ENCODE measurements at places on chromosomes 6 and 20.

DNA sequence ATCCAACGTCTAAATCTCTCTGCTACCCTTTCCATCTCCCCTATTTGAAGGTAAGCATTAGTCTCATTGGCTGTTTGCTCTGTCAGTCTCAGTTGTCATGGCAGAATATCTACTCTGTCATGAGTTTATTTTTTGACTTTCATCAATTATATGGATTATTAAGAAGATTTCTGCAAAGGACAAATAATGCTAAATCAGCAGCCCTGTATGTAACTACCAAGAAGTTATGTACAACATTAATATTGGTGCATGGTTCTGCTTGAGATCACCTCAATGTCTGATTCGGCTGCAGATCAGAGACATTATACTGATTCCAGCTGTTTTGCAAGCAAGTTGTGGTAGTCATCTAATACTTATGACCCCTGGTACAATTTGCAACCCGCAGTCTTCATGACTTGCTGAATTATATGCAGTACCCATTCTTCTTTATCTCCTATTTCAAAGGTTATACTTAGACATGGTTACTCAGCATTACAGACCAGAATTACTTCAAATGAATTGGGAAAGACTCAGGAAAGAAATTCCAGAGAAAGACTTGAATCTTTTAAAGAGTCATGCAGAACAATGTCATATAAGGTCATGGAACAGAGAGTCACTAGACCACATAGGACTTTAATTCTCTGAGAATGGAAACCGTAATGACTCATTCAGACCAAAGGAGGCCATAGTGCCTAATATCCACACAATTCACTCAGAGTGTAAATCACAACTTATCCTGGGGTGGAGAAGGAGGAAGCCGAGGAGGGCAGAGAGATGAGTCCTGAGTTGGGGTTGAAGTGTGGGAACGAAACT, 201.4 kb downstream of the IBTK start:
- DNase-seq, result no peak

GRCh38 chr6:124772733-124773319, 189.4 kb upstream of the RNF217 start:
- DNase-seq, result no peak

DNA sequence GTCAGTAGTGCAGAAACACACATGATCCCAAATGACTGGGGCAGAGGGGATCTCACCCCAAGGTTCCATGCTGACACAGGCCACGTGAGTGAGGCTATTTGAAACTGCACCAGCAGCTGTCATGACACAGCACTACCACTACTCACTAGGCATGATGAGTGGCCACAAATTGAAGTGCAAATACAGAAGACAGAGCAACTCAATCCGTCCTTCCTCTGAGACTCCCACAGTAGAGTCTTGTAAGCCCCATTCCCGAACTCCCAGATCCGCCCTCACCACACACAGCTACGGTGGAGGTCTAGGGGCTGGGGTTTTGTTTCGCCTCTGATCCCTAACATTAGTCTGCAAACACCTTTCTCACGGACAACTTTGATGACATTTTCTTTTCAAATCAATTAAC, 113.3 kb upstream of the NUP153 start:
- DNase-seq, result no peak

DNA sequence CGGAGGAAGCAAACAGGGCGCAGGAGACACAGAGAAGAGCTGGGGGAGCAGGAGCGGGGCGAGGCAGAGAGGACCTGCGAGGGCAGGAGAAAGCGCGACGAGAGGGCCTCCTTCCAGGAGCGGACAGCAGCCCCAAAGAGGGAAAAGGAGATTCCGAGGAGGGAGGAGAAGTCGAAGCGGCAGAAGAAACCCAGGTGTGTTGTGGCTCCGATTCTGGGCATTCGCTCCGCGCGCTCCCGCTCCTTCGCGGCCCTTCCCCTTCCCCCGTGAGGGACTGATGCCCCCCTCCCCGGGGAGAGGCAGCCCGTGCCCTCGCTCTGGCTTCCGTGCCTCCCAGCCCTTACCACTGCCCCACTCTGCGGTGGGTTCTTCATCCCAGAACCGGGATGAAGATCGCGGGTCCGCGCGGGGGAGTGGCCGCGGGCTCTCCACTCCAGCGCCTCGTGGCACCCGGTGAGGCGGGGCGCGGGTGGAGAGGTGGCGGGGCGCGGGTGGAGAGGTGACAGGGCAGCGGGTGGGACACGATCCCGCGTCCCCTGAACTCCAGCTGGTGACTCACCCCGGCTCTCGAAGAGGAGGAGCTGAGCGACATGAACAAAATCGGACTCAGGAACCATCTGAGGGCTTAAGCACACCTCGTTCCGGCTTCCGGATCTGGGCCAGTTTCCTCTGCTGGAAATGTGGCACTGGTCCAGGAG, 22.4 kb downstream of the TMC2 start:
- no peak for DNase-seq

GRCh38 chr6:114605656-114606055, 262.8 kb upstream of the HS3ST5 start:
- no peak for DNase-seq

DNA sequence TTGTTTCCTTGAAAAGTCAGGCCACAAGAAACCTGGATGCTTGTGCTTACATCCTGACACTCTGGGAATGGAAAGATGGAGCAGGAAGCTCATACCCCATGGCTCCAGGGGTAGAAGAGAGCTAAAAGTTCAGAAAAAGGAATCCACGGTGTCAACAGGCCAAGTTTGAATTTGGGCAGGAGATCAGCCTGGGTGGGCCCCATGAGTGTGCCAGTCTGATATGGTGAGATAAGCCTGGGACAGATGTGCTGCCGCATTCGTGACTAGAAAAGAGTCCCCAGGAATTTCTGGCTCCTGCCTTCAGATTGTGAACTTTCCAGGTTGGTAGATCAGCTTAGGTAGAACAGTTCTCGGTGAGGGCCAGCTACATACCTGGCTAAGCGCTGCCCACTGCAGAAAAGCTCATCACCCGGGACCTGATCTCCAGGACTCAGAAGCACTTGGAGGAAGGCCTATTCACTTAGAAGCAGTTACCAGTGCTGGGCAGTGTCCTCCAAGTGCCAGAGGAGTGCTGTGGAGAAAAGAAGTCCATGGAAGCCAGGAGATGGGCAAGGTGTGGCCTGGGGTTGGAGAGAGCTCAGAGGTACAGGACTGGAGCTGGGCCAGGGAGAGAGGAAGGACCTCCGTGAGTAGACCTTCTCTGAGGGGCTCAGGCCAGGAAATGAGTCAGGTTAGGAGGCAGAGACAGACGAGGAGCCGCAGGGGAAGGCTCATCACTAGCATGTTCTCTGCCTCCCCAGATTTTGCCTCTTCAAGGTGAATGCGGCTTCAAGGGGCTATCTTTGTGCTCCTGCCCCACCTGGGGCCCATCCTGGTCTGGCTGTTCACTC, at the start of gene TSPO2:
TSPO2 (plus strand) TSS at position 242 of the 830 bp plus-strand sequence; CDS start at position 761, 519 bp downstream.
- no peak for DNase-seq

GRCh38 chr6:157634546-157634945, 188.5 kb upstream of the SNX9 start:
- no peak for DNase-seq

- no peak for DNase-seq
Observed at GRCh38 chr6:170437719-170438401, 115.2 kb downstream of the PSMB1 start.

GRCh38 chr20:19025430-19026120, 186.9 kb upstream of the SLC24A3 start:
- DNase-seq, result no peak

GRCh38 chr20:63572788-63573646, 1.0 kb downstream of the HELZ2 start:
- no peak for DNase-seq

GRCh38 chr6:71489736-71490135, 201.1 kb downstream of the OGFRL1 start:
- DNase-seq, result no peak

DNA sequence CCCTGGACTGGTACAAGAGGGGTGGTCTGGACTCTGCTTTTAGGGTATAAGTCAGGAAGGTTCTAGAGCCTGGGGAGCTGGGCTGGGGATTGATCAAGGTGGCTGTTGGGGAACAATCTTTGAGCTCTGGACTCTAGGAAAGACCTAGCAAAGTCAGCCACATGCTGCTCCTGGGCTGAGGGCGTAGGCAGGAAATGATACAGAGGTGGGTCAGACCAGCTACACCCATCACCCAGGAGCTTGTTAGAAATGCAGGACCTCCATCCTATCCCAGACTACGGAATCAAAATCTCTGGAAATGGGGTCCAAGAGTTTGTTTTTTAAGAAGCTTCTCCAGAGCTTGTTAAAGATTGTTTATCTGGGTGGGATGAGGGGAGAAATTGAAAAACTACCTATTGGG, 9.4 kb downstream of the ADTRP start:
- DNase-seq, result no peak

GRCh38 chr6:133977983-133978895, 25.2 kb downstream of the TBPL1 start:
- no peak for DNase-seq

GRCh38 chr20:36969051-36969450, 17.5 kb upstream of the SAMHD1 start:
- DNase-seq, result no peak

GRCh38 chr20:49713753-49714712, at the start of gene B4GALT5:
Gene B4GALT5 (minus strand): TSS chr20:49713878. CDS start chr20:49713690, 188 bp downstream.
- peak; percentile 57 for DNase-seq

GRCh38 chr20:45448270-45448669, 21.3 kb upstream of the WFDC2 start:
- DNase-seq, result no peak

- no peak for DNase-seq
Observed at GRCh38 chr6:169567819-169568218, 134.0 kb downstream of the WDR27 start.

- DNase-seq, result no peak
Observed at GRCh38 chr20:59634435-59635005, 30.2 kb downstream of the PHACTR3 start.

DNA sequence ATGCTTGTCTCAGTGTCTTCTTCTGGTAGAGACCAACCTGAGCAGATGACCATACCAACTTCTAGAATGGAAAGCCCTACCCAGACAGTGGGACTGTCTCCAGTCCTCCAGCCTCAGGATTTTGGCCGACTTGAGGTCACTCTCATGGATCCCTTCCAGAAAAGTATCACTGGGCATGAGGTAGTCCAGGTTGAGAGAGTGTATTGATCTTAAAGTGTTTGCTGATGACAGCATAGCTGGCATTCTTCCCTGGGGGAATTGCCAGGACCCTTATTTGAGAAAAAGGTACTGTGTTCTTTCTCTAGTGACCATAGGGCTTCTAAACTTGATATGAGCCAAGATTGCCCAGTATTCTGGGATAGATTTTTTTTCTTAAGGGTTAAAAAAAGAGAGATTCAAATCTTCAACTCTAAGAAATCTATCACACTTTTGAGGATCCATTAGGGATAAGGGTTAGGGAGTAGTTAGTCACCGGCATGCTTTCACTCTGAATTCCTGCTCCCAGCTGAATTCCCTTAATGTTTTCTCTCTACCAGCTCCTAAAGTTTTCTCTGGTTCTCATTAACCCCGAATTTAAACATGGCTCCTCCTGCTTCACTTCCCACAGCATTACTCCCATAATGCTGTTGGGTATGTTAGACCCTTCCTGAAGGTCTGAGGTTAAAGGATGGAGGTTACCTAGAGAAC, 73.6 kb upstream of the FLRT3 start:
- no peak for DNase-seq

All from stimulated activated CD8-positive, alpha-beta memory T cell treated with anti-CD3 and anti-CD28 coated beads, Interleukin-4, amount 100 ng/mL, for 24 hours (primary cell).